D721Med (cell line): ENCODE measurements at places on chromosomes 7 and 10.

- no peak for DNase-seq
These were observed 26.2 kb upstream of the CARD11 start for GRCh38 chr7:3069771-3070449.

DNA sequence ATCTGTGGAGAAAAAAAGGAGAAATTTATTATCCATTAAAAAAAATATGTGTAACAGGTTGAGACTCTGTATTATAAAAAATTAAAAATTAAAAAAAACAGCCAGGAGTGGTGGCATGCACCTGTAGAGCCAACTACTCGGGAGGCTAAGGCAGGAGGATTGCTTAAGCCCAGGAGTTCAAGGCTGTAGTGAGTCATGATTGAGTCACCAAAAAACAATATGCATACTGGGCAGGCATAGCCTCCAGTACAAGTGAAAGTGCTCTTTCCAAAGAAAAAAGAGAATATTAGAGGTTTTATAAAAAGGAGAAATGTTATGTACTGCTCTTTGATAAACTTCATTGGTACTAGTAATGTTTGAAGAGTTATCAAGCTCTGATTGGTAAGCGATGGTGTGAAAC is 647.1 kb upstream of the ZWINT start:
- DNase-seq, result no peak

DNA sequence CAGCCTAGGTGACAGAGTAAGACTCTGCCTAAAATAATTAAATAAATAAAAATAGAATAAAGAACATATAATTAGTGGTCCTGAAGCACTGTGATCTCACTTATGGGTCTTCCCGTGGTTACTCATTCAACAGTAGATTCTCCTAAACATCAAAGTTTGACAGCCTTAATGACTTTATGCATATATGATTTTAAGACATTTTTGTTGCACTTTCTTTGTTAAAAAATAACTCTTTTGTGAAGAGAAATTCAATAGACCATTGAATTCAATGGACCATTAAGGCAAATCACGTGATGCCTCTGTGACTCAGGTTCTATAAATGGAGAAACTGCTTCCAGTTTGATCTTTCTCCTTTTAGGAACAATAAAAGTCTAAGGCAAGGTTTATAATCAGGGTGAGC is 59.6 kb downstream of the ATOH7 start:
- DNase-seq, result no peak

GRCh38 chr7:37921876-37922275 is 1.4 kb downstream of the EPDR1 start:
- no peak for DNase-seq

DNA sequence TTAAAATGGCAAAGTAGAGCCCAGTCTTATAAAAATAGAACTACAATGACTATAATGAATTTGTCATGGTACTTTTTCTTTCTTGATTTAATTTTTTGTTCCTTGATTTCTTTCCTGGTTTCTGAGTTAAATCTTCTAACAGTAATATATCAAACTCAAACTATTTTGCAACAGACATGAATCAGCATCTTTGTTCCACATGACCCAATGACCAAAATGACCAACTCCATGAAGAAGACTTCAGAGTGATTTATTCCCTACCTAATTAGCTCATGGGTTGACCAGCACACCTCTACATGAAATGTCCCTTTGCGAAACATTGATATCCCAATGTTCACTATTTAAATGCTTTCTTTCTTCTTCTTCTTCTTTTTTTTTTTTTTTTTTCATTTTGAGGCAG is 30.9 kb downstream of the NMT2 start:
- DNase-seq, result no peak

GRCh38 chr7:75018570-75019364 is 54.3 kb downstream of the CASTOR2 start:
- no peak for DNase-seq
